Posterior cingulate gyrus (tissue), 11 donors: ENCODE measurements at places on chromosomes 16 and 17.

- peak; percentile 85 for DNase-seq
These were observed 13.2 kb upstream of the KLHDC4 start for GRCh38 chr16:87778830-87779579.

DNA sequence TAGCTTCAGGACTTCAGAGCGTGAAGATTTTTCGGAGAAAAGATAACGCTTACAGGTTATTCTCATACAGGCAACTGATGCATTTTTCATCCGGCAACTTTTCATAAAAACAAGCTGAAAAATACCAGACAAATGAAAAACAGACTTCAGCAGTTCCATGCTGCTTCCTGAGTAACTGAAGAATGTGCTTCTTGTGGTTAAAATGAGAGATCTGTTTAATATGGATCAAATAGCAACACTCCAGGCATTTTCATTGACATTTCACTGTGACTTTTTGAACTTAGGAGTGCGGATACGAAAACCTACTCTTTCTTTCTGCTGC, 705 bp upstream of the PITPNC1 start:
- DNase-seq = no peak

GRCh38 chr16:46768809-46769208, 20.7 kb upstream of the MYLK3 start:
- no peak for DNase-seq

- DNase-seq = peak; percentile 61
These were observed 722 bp upstream of the TIMP2 start for GRCh38 chr17:78925662-78926555.

DNA sequence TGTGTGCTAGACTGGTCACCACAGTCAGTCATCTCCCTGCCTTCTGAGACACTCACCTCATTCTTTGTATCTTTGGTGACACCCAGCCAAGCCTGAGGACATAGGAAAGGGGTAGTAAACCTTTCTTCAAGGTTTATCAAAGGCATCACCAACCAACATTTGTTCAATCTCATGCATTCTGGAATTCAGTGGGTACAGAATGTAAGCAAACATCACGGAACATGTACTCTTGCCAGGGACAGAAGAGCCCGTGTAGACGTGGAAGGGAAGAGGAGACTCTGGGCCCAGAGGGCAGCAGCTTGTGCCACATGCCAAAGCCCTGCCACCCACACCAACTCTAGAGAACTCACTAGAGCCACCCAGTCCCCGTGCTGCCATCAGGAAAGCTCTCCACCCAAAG, 4.4 kb downstream of the CACNG4 start:
- DNase-seq = no peak
